ENCODE measurements at places on chromosomes 5 and 9.

DNA sequence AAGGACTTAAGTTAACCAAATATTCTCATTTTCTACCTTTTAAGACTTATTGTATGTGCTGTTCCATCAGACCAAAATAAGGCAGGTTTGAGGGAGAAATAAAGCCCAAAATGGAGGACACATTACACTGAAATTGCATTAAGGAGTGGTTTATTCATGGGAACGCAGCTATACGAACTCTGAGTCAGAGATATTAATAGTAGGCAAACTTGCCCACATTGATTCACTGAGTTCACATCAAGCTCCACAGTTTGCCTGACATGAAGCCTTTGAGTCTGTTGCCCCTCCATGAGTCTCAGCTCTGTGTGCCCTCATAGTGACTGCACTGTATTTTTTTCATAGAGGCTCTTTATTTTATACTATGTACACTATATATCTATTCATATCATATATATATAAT is 135.0 kb upstream of the SNX2 start:
- no peak for DNase-seq

DNA sequence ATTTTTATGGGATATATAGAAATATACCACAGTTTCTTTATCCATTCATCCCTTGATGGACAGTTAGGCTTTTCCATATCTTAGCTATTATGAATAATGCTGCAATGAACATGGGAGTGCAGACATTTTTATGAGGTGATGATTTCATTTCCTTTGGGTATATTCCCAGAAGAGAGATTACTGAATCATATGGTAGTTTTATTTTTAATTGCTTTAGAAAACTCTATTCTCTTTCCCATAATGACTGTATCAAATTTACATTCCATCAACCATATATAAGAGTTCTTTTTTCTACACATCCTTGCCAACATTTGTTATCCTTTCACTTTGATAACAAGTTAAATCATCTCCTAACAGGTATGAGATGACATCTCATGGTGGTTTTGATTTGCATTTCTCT is 821.6 kb downstream of the TLE1 start:
- DNase-seq: no peak

GRCh38 chr9:123863164-123863855 is 66.6 kb downstream of the DENND1A start:
- DNase-seq: no peak

GRCh38 chr9:5500441-5501235 is 9.7 kb upstream of the PDCD1LG2 start:
- DNase-seq: peak; percentile 98

- DNase-seq: no peak
Observed at GRCh38 chr9:1353291-1353690, 303.1 kb downstream of the DMRT2 start.

DNA sequence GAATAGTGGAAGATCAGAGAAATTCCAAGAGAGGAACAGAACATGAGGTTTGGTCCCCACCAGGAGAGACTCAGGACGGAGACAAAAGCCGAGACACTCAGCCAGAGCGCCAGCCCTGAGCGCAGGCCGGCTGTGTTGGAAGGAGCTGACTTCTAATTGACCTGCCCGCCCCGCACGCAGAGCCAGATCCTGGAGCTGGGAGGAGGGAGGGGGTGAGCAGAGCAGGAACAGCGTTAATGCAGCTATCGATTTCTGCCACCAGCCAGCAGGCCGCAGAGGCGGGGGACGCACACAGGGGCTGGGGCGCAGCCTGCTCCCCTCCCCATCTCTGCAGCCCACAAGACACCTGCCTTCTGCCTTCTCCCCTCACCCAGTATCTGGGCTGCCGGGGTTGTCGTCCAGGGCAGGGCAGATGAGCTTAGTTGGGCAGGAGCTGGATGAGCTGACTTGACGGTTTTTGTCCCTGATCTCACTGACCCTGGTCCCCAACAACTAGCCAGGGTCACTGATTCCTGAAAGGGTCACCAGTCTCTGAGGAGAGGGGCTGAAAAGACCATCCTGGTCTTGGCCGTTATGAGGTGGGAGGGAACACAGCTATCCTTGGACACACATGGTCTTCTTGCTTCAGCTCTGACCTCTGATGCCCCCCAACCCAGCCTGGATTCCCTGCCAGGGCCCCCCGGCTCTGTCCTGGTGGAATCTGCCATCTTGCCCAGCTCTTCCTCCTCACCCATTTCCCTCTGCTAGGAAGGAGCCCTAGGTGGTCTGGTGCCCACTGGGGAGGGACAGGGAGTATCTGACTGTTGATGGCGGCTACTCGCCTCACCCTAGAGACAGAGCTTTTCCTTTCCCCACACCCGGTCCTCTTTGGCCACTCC is 29.8 kb downstream of the CXXC5 start:
- no peak for DNase-seq

DNA sequence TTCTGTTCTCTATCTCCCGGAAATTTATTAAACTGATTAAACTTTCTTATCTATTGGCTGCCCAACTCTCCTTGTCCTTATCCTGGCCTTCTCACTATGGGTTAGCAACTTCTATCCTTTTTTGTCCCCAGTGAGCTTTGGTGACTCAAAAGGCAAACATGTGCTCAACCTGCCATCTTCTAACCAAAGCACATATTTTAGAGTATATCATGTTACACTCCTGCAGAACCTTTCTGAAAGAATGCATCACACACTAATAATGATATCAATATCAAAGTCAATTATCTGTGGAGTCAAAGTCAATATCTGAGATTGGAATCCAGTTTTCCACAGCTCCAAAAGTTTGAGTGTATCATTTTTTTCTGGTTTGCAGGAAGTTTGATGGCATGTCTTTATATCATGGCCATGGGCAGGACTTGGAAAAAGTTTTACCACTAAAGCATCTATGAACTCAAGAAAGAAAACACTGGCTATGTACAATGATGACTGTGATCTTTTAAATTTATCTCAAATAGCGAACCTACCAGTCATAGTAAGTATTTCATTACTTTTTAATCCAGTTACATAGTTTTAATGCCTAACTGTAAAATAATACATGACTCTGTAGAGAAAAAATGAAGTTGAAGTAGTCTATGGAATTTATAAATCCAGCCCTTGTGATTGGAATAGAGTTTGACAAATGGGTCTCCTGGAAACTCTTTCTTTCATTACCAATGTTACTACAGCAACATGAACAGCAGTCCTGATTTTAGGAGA is 166.8 kb downstream of the DROSHA start:
- DNase-seq: no peak

DNA sequence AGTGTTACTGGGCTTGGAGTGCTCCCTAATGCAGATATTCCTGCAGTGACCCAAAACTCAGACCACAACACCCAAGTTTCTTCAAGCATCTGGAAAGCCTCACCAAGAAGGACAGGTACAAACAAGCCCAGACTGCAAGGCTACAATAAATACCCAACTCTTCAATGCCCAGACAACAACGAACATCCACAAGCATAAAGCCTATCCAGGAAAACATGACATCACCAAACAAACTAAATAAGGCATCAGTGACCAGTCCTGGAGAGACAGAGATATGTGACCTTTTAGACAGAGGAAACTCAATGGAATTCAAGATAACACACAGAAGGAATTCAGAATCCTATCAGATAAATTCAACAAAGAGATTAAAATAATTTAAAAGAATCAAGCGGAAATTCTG is 605.6 kb downstream of the PDE4D start:
- DNase-seq: no peak

GRCh38 chr9:93682155-93682968 is 106.0 kb downstream of the PHF2 start:
- peak; percentile 71 for DNase-seq

DNA sequence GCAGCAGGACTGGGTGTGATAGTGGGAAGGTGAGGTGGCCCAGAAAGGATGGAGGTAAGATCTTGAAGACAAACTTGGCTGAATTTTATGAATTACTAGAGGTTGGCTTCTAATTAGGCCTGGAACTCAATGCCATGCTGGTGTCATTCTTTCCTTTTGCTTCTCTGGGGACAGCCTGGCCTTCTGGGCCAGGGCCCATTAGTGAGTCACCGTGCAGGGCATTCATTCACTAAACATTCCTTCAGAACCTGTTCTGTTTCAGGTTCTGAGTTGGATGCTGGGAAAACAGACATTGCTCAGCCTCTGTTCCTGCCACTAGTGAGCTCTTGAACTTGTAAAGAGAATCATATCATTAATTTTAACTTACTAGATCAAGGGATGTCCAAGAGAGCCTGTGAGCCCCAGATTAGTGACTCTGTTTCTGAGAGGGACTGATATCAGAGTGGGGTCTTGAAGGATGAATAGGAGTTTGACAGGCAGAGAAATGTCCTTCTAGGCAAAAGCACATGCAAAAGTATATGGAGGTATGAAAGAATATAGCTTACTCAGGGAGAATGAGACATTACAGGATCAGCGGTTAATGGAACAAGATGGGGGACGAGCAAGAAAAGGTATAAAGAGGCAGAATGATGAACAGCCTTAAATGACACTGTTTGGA is 66.5 kb downstream of the LHX2 start:
- no peak for DNase-seq

- peak; percentile 65 for DNase-seq
Observed at GRCh38 chr9:91089405-91090129, 272.2 kb downstream of the AUH start.

GRCh38 chr5:168390491-168390890 is 95.8 kb upstream of the RARS1 start:
- DNase-seq: no peak

DNA sequence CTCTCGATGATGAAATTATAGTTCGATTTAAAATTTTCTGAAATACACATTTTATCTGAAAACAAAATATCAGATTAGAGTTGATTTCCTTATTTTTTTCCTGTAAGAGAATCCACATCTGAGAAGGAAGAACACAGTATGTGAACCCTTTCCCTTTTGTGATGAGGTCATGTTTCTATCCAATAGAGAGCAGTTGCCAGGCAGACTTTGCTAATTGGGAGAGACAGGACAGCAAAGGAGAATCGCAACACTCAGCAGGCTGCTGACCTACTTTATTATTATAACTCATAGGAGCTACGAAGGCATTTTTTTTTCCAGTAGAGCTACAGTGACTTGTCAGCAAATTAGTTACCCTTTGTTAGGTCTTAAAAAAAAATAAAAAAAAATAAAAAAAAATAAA is 242.1 kb downstream of the HCN1 start:
- no peak for DNase-seq

- DNase-seq: no peak
Observed at GRCh38 chr5:153573326-153574033, 83.0 kb downstream of the GRIA1 start.

- no peak for DNase-seq
Observed at GRCh38 chr9:138117836-138118235, 240.3 kb downstream of the CACNA1B start.

GRCh38 chr5:147547730-147548129 is 37.9 kb upstream of the DPYSL3 start:
- no peak for DNase-seq

DNA sequence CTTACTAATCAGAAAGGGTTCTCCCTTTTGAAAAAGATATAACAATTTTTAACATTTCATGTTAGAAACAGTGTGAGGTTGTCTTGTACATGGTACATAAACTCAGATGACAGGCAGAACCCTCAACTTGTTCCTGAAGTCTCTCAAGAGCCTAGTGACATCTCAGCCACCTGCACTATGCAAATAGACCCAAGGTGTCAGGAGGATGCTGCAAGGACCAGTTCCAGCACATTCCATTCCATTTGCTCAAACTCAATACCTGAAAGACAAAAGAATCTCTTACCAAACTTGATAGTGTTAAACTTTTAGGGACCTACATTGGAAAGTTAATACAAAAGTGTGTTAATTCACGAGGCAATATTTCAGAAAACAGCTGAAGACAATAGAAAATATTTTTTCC is 544.6 kb downstream of the CETN3 start:
- DNase-seq: no peak

DNA sequence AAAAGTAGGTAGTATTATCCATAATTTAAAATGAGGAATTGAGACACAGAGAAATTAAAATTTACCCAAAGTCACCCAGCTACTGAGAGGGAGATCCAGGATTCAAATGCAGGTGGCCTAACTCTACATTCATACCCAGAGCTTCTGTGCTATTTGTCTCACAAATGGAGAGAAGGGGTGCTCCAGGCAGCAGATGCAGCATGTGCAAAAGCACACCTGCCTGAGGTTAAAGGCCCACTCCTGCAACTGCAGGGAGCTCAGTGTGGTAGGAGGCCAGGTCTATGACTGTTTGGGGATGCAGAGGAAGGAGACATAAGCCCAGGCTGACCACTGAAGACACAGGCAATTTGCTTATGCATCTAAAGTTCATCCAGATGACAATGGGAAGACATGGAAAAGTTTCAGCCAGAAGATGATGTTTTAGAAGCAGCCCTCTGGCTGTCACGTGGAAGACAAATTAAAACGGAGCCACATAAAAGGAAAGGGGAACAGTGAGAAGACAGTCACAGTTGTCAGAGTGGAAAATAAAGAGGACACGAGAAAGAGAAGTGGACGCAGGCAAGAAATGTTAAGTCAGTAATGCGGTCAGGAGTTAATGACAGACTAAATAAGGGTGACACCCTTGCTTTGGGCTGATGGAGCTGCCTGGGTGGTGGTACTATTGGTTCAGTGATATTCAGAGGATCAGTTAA is 214.7 kb downstream of the EBF1 start:
- DNase-seq: no peak

DNA sequence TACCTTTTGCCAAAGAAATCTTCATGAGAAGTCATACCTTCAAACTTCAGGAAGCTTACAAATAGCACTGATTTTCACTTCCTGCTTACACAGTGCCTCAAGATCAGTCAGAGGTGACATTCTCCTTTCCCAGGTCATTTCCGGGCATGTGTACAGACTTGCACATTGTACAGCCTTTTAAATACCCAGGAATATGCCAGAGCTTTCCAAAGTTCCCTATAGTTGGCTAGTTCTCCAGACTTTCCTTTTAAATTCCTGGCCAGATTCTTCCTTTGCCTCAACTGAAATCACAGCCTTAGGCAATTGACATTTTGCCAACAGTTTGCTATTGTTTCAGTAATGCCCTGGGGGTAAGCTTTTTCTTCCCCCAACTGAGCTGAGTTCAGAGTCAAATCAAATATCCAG is 47.2 kb downstream of the RFX3 start:
- DNase-seq: no peak

DNA sequence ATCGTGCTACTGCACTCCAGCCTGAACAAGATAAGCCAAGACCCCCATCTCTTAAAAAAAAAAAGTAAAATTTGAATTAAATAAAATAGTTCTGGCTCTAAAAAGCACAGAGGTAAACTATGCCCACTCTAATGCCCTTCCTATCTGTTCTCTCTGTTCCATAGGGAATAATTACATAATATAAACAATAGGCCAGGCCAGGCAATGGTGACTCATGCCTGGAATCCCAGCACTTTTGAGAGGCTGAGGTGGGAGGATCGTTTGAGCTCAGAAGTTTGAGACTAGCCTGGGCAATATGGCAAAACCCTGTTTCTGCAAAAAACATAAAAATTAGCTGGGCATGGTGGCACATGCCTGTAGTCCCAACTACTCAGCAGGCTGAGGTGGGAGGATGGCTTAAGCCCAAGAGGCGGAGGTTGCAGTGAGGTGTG is 47.4 kb downstream of the MYO10 start:
- no peak for DNase-seq

- no peak for DNase-seq
Observed at GRCh38 chr5:21263361-21263760, 1275.4 kb upstream of the CDH18 start.

GRCh38 chr5:98490348-98490747 is 283.1 kb upstream of the RGMB start:
- DNase-seq: no peak

Measured in hematopoietic multipotent progenitor cell treated with erythropoietin and hydrocortisone succinate and interleukin-3 and kit ligand, for 6 days (in vitro differentiated cells).